ENCODE measurements at places on chromosomes 7 and 10.

- no peak for DNase-seq
These were observed 572.4 kb downstream of the ATRNL1 start for GRCh38 chr10:115665549-115665948.

GRCh38 chr7:49151146-49151545, 226.8 kb downstream of the CDC14C start:
- DNase-seq, result no peak

- DNase-seq, result no peak
These were observed 78.1 kb upstream of the RHEB start for GRCh38 chr7:151597541-151598444.

DNA sequence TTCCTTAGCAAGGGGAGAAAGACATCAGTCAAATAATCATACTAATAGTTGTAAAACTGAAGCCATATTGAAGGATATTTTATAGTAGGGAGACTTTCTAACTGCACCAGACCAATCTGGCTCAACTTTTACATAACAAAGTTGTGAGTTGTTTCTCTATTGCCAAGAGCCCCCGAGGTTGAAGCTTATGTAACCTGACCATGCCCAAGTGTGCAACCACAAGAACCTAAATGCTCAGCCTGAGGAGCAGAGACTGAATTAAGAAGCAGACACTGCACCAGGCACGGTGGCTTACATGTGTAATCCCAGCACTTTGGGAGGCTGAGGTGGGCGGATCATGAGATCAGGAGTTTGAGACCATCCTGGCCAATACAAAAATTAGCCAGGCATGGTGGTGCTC, 77.3 kb upstream of the ARMC3 start:
- DNase-seq, result no peak

GRCh38 chr10:92850185-92850584, 1.9 kb downstream of the EXOC6 start:
- DNase-seq, result no peak

- DNase-seq, result no peak
These were observed 51.8 kb downstream of the HIPK2 start for GRCh38 chr7:139725858-139726484.

GRCh38 chr7:123191132-123191531, 8.6 kb downstream of the SLC13A1 start:
- no peak for DNase-seq

- DNase-seq, result no peak
These were observed 514.4 kb downstream of the INHBA start for GRCh38 chr7:41188163-41189130.

Data from stimulated activated CD8-positive, alpha-beta memory T cell treated with anti-CD3 and anti-CD28 coated beads, Interleukin-7, amount 100 ng/mL, for 24 hours (primary cell).